Stimulated activated CD4-positive, alpha-beta T cell treated with anti-CD3 and anti-CD28 coated beads, Interleukin-1b, Interleukin-23, amount 100 ng/mL, for 48 hours (primary cell): ENCODE measurements at places on chromosomes 16 and 17.

GRCh38 chr17:34765291-34765690 is 185.9 kb downstream of the TMEM132E start:
- DNase-seq: no peak

- no peak for DNase-seq
Measured at GRCh38 chr16:9556949-9557665, 465.7 kb downstream of the HAPSTR1 start.

GRCh38 chr16:4935241-4935855 is 1.6 kb downstream of the PPL start:
- DNase-seq: no peak

DNA sequence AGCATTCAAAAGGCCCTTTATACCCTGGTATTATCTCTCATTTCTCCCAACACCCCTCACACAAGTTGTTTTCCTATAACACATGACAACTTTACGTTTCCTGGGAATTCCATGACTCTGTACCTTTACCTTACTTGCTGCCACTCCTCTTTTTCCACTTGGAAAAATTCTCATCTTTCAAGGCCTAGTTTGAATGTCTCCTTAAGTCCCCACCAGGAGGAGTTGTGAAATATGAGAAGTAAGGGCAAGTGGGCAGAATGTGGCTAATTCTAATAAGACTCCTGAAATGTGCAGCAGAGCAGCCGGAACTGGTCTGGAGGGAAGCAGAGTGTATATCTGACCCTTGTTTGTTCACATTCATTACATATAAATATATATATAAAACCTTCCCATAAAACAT is 39.7 kb downstream of the BRCA1 start:
- DNase-seq: no peak

- no peak for DNase-seq
Measured at GRCh38 chr17:46876353-46876887, 25.0 kb downstream of the WNT9B start.

- no peak for DNase-seq
Measured at GRCh38 chr17:11944587-11944986, 52.7 kb downstream of the ZNF18 start.

DNA sequence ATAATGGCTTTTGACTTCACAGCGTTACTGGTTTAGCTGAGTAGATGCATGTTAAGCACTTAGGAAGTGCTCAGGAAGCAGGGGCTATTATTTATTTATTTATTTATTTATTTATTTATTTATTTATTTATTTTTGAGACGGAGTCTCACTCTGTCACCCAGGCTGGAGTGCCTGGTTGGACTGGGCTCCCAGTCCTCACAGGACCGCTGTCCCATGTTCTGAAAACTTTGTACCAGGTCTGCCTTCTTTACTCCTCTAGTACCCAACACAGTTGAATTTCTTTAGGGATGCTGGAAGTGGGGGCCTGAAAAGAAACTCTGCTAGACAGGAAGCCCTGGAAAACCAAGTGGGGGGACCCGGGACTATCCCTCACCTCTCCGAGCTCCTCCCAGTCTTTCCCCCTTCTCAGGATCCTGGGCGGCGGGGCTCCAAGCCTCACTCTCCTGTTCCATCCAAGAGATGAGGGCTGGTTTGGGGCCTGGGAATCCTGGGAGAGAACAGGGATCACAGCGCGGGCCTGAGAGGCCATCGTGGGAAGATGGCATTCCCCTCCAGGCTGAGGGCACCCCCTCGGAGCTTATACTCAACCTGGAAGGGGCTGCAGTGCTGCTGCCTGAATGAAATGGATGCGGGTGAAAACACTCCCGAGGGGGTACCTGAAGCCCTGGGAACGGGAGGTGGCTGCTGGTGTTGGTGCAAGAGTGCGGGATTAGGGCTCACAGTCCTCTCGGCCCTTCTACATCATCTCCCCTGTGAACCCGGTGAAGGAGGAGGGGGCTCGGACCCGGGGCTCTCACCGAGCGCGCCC is 674 bp downstream of the ZNF688 start:
- DNase-seq: no peak

DNA sequence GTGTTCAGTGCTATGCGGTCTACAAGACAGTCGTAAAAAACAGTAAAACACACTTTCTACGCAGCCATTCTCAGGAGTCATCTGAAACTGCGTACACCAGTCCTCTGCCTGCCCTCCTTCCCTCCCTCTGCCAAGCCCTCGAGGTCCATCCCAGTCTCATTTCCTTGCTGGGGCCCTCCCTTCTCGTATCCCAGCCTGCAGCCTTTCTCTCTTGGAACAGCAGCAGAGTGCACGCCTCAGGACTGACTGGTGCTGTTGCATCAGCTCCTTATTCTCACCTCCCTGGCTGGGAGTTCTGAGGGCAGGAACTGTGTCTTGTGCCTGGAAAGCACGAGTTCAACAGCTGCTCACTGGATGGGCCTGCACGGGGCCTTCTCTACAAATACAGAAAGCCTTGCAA is 12.5 kb downstream of the FAHD1 start:
- DNase-seq: no peak

DNA sequence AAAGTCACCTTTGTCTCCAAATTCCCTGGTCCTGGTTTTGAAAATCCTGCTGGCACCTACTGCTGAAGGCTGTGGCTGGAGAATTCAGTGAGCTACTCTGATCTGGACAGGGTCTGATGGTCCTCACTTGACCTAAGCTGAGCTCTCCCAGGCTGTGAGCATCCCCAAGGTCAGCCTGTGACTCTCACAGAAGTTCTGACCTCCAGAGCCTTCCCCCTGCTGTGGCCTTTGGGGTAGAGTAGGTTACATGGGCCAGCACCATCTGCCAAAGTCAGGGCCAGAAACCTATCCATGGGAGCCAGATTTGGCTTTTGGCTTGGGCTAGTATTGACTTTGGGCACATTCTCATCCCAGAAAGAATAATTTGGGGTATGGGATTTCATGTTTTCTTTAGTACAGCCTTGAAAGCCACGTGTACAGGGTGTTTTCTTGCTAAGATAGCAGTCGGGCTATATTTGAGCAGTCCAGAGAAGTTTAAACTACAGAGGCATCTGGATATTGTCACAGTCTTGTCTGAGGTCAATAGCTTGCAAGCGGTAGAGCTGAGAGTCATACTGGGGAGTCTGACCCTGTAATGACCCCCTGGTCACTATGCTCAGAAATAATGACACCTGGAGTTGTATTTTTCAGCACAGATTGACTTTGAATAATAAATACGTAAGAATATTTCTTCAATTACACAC is 6.2 kb upstream of the AGRP start:
- no peak for DNase-seq

DNA sequence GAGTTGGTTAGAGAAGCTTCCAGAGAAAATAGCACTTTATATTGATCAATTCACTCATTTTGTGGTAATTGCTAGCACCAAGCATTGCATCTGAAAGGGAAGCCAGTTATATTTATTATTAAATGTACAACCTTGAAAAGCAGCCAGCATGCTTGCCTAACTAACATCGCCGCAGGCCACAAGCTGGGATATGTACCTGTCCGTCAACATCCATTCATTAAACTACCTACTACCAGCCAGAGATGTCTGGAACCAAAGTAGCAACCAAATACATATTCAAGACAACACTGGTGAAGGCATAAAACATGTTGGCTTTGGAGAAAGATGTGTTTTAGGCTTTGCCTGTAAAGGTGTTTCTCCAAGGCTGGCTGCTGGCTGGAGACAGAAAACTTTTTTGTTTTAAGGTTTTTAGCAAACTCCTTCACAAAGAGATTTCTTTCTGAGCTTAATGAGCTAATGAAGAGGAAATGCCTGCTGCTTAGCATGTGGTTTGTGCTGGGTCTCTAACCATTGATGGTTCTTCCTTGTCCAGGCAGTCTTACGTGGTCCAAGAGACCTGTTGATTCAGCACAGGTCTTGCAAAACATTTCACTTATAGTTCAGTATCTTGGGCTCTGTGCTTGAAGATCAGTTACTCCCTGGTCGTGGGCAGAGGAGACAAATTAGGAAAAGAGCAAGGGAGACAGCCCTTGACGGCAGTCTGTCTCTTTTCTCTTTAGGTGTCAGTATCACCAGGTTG is 3.1 kb downstream of the ITPRIPL2 start:
- no peak for DNase-seq

GRCh38 chr17:60933739-60934138 is 256.1 kb downstream of the BCAS3 start:
- DNase-seq: no peak

DNA sequence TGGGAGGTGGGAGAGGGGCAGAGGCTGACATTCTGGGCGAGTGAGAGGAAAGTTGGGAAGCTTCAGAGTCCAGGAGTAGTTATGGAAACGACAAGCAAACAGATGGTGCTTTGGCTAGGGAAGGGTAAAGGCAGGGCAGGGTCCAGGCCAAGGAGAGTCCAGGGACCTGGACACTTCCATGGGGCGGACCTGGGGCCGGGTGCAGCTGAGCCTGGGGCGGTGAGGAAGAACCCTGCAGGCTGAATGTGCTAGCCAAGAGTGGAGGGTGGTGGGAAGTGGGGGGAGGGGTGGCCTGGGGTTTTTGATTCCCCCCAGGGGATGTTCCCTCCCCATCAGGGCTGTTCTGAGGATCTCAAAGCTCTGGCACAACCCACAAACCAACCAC is 2.6 kb downstream of the PPP1R9B start:
- DNase-seq: no peak
